ENCODE measurements at places on chromosomes 11 and 22. TPM values are rescaled to one million over a fixed set of nuclear protein-coding genes. Genes with fewer than 3 reads are reported as not detected.

The BIRC3 gene
- 2.2 TPM for total RNA-seq

DNA sequence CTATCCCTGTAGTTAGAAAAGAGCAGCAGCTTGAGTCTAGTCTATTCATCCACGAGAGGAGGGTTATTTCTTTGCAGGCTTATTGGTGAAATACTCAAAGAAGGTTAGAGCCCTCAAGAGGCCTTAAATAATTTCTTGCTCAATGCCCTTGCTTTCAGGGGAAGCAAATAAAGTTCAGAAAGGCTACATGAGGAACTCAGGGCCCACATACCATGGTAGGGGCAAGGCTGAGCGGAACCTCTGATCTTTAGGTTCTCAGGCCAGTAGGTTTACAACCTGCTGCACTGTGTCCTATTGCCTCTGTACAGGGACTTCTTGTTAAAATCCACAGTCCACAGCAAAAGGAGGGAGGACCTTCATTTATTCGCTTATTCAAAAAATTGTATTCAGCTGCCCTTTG lies 101.7 kb downstream of the ADAMTS15 start:
- no peak overlapping the region for H3K4me3 ChIP-seq
- no peak overlapping the region for H3K27ac ChIP-seq
- H3K27me3 ChIP-seq = no peaks in the 10 kb centered on the region
- no peak for DNase-seq
- peaks cover 8% of the 10 kb centered on the region for H3K4me1 ChIP-seq

- H3K4me3 ChIP-seq = no peak overlapping the region
- no peaks in the 10 kb centered on the region for H3K36me3 ChIP-seq
- no peak for DNase-seq
- H3K27me3 ChIP-seq = no peaks in the 10 kb centered on the region
- no peak overlapping the region for H3K27ac ChIP-seq
These were observed 24.7 kb upstream of the BAIAP2L2 start for GRCh38 chr22:38135133-38135706.

- H3K36me3 ChIP-seq = peaks cover 3% of the 10 kb centered on the region
- H3K27ac ChIP-seq = peak overlapping the region; percentile 69
- no peaks in the 10 kb centered on the region for H3K27me3 ChIP-seq
- peak overlapping the region; percentile 87 for H3K4me3 ChIP-seq
These were observed 278 bp downstream of the ROM1 start for GRCh38 chr11:62613291-62613778.

DNA sequence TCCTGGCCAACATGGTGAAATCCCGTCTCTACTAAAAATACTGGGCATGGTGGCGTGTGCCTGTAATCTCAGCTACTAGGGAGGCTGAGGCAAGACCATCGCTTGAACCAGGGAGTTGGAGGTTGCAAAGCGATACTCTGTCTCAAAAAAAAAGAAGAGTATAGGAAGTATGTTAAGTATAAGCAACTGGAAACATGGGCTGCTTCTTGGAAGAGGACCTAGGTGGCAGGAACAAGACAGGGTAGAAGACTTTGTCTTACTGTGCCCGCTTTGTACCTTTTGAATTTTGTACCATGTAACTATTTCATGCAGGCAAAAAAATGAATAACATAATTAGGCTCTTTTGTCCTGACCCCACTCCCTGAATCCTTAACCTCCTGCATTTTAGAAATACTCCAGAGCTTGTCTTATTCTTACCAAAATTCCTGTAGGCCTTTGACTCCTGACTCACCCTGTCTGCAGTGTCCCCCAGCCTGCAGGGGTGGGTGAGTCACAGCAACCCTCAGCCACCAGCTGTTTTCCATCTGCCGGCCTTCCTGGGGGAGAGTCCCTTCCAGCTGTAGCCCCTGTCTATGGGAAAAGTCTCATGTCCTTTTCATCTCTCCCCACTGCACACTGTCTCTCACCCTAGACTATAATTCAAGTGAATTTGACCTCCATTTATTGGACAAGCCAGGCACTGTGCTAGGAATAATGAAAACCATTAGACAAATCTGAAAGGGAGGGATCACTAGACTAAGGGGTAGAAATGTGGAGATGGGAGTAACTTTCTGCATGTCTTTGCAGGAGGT lies 41.8 kb downstream of the TXN2 start:
- peaks cover 38% of the 10 kb centered on the region for H3K4me1 ChIP-seq
- H3K27me3 ChIP-seq = no peaks in the 10 kb centered on the region
- H3K36me3 ChIP-seq = no peaks in the 10 kb centered on the region
- DNase-seq = peak; percentile 40

All from Caco-2 (cell line).